ENCODE measurements at places on chromosomes 3 and 15.
A peak's percentile ranks its signal among the peaks of the same experiment; 100 is the strongest.

GRCh38 chr3:109339714-109340648, 2.6 kb upstream of the DPPA4 start:
- no peak for DNase-seq

- DNase-seq: no peak
Observed at GRCh38 chr15:83991163-83991562, 244.4 kb upstream of the GOLGA6L4 start.

DNA sequence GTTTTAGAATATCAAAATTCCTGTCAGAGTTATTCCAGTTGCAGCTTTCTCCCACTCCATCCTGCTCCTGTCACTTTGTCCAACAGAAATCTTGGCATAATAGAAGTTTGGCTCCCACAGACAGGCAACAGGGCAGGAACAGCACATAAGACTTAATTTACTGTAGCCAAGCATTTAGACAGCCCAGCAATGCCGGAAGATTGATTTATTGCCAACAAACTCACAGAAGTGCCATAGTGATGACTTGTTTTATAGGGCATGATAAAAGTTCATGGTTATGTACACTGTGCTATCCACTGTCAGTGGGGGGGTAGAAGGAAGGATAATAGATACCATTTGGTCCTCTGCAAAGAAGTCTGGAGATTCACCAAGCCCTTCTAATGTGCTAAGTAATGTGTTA, 98.3 kb upstream of the CBLB start:
- DNase-seq: peak; percentile 74

GRCh38 chr3:171718493-171719185, 91.6 kb downstream of the PLD1 start:
- DNase-seq: no peak

DNA sequence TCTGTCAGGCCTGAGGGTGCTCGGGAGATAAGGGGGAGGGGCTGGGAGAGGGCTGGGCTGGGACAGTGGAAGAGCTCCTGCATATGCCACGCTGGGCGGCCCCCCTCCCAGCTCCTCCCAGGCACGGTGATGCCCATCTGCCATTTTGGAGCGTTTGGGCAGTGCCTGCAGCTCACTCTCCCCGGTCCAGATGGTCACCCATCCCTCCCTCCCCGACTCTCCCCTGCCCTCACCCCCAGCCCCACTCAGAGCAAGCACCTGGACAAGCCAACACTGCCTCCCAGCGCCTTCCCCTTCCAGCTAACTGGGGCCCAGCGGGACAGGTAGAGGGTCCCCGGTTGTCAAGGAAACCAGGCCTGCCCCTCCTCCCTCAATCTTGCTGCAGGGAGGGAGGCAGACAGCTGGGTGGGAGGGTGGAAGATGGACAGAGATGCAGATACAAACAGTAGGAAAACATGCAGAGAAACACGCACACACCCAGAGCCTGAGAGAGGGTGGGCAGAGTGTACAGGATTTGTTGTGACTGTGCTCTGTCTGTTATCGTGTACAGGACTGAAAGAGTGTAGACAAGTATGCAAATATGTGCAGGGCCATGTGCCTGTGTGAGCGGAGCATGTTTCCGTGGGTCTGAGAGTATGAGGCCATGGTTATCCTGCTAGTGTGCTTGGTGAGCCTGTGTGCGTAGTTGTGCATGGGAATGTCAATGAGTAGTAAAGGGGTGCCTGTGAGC, 17.5 kb upstream of the CORO2B start:
- no peak for DNase-seq

DNA sequence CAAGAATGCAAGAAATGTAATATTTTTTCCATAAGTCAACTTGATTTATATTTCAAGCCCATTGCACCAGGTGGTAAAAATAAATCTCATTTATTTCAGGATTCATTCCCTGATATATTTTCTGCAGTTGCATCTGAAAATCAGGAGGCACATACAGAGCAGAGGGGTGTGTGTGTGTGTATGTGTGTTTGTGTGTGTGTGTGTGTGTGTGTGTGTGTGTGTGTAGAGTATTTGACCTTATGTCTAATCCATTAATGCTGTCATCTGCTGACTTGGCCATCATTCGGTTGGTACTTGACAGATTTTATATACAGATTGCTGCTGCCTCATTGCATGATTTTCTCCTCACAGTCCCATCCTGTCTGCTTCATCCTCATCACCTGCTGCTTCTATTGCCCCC, 118.5 kb downstream of the SERPINI1 start:
- no peak for DNase-seq

DNA sequence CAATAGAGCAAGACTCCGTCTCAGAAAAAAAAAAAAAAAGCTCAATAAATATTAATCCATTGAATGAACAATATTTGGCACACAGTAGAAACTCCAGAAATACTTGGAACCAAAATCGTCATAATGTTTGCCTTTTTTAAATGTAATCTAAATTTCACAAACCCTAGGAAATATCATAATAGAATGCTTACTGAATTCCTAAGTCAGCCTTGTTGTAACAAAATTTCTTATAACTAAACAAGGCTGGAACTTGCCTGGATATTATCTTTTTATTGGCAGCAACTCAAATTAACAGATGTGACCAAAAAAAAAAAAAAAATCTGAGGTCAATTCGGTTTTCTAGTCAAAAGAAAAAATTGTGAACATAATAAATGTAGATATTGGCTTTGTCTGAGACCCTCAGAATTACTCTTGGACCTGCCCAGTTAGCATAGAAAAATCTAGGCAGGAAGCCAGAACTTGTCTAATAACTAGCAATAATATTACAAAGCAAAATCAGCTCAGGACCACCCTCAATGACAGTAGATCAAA, 33.3 kb downstream of the GABPB1 start:
- no peak for DNase-seq

GRCh38 chr15:74377831-74378766, 10.7 kb upstream of the CYP11A1 start:
- DNase-seq: no peak

GRCh38 chr3:12479919-12480427, 4.3 kb upstream of the TSEN2 start:
- peak; percentile 47 for DNase-seq

GRCh38 chr15:100902436-100903167, 16.6 kb upstream of the LRRK1 start:
- peak; percentile 67 for DNase-seq

DNA sequence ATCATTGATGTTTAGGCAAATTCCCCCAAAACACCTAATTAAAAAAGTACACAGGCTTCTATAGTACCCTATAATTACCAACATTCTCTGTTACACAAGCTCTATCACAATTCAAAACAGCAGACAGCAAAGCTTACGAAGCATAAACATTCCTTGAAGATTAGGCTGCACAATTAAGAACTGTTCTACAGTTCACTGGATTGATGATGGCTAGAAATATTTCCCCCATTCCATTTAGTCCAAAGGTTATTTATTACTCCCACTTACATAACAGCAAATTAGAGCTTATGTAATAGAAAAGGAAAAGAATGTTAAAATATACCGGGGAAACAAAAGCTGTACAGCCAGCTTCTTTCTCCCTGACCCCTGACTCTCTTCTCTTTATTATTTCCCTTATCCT, 49.3 kb downstream of the UACA start:
- peak; percentile 44 for DNase-seq

- DNase-seq: no peak
Observed at GRCh38 chr15:36175186-36175740, 404.2 kb upstream of the CDIN1 start.

GRCh38 chr15:67124111-67124510, 58.7 kb downstream of the SMAD3 start:
- DNase-seq: no peak

DNA sequence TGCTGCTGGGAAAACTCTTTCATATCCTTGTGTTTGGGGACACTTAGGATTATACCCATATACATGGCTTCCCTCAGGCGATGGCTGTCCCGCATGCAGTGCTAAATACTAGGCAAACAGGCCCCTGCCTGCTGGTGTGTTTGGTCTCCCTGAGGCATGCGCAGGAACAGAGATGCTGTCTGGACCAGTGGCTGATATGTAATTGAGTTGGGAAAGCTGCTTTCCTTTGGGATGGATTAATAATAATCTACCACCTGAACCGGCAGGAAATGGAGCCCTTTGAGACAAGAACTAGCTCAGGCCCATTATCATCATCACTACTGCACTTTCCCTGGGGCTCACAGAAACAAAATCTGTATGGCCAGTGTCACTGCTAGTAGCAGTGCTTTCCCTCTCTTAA, 18.0 kb downstream of the ZDHHC3 start:
- no peak for DNase-seq

DNA sequence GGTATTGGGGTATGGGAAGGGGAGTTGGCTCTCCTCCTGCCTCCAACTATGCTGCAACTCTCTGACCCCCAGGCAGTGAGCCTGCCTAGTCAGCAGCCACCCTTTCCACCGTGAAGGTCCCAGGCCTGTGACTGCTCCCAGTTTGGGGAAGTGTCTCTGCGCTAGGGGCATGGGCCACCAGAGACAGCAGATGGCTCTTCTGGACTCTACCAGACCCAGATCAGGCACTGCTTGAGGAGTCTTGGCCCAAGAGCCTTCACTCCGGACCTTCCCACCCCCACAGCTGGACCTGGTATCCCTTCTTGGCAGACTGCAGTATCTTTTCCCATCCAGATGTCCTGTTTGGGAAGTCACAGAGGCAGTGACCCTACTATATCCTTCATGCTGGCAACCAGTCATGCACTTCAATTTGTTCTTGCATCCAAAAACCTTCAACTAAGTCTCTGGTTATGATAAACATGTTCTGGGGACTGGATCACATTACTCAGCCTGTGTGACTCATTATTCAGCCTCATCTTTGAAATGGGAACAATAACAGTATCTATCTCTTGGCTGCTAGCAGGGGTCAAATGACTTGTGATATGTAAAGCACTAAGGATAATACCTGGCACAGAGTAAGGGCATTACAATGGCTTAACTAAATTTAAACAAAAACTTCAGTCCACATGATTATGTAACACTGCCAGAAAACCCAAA, 62.7 kb downstream of the POMGNT2 start:
- no peak for DNase-seq

GRCh38 chr15:101517504-101517903, 28.0 kb upstream of the PCSK6 start:
- no peak for DNase-seq

DNA sequence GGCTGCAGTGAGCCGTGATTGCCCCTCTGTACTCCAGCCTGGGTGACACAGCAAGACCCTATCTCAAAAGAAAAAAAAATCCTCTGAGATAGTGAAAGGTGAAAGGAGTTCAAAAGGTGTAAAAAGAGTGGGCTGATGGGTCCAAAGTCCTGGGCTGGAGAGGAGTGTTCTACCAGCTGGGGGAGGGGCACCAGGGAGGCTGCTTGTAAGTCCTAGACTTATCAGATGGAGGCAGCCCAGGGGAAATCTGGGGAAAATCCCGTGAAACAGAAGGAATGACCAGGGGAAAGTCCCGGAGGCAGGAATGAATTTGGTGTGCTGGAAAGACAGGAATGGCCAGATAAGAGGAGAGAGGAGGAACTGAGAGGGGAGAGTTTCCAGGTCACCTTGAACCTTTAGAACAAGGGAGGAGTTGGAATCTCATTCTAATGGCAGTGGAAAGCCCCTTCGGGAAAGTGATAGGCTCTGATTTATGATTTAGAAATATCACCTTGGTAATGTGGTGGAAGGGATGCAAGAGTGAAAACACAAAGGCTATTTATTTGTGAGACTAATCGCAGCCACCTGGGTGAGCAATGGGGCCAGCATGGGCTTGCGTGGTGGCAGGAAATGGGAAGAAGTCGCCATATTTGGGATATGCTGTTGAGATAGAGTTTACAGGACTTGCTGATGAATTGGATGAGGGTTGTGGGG, 23.4 kb upstream of the PPP4R2 start:
- DNase-seq: no peak

- no peak for DNase-seq
Observed at GRCh38 chr3:73471986-73472787, 152.6 kb downstream of the PDZRN3 start.

DNA sequence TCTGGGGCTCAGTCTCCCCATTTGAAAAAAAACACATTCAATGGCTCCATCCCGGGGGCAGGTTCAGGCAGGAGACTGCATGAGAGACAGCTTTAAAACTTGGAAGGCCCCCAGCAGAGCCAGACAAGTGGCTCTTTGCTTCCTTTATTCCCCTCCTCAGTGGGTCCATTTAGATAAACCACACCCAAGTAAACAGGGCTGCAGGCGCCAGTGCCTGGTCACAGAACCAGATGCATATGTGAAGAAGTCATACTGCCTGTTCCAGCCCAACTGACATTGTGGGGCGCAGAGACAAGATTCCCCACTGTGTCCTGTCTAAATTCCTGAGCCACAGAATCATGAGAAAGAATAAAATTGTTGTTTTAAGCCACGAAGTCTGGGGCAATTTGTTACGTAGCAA, 9.0 kb downstream of the FBN1 start:
- DNase-seq: peak; percentile 94

DNA sequence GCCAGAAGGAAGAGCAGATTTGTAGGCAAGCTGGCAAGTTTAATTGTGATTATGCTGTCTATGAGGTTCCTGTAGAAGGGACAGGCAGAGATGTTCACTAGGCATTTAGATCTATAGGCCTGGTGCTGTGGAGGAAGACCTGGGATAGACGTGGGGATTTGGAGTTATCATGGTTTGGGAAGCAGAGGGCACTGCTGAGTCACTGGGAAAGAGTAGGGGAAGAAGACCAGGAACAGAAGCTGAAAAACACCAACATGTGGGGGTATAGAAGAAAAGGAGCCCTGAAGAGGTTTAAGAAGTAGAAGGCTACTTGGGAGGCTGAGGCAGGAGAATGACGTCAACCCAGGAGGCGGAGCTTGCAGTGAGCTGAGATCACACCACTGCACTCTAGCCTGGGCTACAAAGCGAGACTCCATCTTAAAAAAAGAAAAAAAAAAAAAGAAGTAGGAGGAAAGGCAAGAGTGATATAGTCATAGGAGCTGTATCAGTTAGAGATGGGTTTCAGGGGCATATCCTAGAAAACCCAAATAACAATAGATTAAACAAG, 19.3 kb downstream of the GRK7 start:
- DNase-seq: no peak

DNA sequence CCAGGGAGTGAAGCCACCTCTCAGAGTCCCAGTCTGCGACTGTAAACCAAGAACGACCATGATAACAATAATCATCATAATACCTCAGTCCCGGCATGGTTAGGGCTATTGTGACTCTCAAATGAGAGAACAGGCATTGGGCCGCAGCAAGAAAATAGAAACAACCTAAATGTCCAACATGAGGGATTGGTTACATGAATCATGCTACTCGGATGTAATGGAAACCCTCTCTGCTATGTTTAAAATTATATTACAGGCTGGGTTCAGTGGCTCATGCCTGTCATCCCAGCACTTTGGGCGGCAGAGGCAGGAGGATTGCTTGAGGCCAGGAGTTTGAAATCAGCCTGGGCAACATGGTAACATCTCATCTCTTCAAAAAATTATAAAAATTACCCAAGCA, 2.8 kb downstream of the CPN2 start:
- DNase-seq: peak; percentile 45

DNA sequence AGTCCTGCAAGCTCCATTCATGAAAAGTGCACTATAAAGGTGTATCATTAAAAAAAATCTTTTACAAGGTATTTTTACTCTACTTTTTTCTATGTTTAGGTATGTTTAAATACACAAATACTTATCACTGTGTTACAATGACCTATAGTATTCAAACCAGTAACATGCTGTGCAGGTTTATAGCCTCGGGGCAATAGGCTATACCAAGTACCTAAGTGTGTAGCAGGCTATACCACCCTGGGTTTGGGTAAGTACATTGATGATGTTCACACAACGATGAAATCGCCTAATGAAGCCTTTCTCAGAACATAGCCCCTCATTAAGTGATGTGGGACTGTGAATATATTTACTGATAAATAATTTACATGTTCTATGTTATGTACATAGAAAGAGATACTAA, 104.6 kb downstream of the ATP1B3 start:
- no peak for DNase-seq
